ENCODE measurements at places on chromosomes 11 and 22.

DNA sequence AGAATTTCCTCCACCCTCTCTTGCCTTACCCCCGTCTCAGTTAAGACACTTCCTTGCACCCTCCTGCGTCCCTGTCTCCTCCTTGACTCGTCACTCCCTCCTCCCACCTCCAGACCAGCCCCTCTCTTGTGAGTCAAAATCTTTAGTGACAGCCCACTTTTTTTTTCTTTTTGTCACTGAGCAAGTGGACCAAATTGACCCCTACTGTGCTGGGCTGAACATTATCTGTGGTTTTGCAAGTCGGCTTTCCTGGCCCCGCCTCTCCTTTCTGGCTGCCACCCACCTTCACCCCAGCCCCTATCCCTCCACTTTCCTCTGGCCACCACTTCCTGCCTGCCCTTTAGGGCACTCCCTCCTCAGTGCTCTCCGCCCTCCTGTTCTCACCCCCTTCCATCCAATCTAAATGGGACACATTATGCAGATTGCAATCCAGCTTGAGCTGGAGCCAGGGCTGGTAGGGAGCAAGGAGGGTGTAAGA lies at the start of gene APLNR:
Gene APLNR, minus strand, starts transcription at position 47 of the 478 bp plus-strand sequence. CDS start 246 bp downstream, outside the sequence.
- DNase-seq, result no peak

GRCh38 chr22:28736301-28737155 lies 5.1 kb downstream of the CHEK2 start:
- DNase-seq, result no peak

DNA sequence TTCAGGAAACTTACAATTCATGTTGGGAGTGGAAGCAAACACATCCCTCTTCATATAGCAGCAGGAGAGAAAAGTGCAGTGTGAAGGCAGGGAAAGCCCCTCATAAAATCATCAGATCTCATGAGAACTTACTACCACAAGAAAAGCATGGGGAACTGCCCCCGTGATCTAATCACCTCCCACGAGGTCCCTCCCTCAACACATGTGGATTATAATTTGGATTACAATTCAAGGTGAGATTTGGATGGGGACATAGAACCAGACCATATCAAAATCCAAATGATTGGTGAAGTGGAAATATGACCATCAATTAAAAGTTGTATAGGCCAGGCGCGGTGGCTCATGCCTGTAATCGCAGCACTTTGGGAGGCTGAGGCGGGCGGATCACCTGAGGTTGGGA lies 1268.0 kb downstream of the JRKL start:
- no peak for DNase-seq

GRCh38 chr22:25404928-25405816 lies 159.3 kb upstream of the GRK3 start:
- peak; percentile 49 for DNase-seq

- no peak for DNase-seq
These were observed 57.1 kb upstream of the HORMAD2 start for GRCh38 chr22:30023099-30023660.

DNA sequence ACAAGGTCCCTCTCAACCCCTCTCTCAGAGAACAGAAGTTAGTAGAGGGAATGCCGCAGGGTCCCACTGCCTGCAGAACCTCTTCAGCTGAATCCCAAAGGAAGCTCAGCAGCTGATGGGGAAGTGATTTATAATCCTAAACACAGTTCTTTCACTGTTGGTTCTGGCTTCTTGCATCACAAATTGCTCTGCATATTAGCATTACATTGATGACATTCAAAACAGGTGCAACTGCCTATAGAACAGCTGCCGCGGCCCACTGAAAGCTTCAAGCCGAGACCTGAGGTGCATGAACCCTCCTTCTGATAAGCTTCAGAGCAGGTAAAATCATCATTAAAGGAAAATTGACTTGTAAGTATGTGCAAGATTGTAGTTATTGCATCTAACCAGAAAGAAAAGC lies 75.2 kb upstream of the KIRREL3 start:
- DNase-seq, result no peak

GRCh38 chr11:61972672-61973475 lies 5.4 kb upstream of the FTH1 start:
- no peak for DNase-seq

DNA sequence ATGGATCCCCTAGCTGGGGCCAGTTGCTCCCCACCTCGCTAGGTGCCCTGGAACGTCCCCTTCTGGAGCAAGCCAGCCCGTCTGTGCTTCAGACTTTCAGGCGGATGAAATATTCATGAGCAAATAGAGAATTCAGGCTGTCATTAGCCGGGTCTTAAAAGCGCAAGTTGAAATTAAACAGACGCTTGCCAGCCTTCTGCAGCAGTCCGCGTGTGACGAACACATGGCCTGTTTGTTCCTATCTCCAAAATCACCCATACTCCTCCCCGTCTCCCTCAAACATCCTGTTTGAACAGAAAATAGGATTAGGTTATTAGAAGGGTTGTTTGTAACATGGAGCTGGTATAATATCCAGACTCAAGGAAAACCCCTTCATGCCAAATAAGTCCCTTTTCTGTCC lies 38.7 kb downstream of the MYO18B start:
- DNase-seq, result no peak

DNA sequence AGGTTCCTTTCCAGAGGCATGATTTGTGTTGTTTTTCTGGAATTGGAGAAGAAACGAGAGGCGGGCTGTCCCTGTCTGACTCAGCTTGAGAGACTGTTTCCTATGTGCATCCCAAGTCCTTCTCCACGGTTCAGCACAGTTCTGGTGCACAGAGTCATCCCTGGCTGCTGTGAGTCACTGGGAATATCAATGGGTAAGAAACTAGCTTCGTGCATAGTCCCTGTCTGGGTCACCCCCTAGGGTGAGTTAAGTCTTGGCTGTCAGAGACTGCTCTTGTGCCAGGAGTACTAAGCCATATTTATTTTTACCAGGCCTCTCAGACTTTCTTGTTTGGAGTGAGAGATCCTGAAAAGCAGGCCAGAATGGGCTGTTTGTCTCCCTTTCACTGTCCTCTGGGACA lies 2.4 kb upstream of the LRP4 start:
- no peak for DNase-seq

GRCh38 chr11:12329169-12329568 lies 48.2 kb upstream of the PARVA start:
- no peak for DNase-seq

DNA sequence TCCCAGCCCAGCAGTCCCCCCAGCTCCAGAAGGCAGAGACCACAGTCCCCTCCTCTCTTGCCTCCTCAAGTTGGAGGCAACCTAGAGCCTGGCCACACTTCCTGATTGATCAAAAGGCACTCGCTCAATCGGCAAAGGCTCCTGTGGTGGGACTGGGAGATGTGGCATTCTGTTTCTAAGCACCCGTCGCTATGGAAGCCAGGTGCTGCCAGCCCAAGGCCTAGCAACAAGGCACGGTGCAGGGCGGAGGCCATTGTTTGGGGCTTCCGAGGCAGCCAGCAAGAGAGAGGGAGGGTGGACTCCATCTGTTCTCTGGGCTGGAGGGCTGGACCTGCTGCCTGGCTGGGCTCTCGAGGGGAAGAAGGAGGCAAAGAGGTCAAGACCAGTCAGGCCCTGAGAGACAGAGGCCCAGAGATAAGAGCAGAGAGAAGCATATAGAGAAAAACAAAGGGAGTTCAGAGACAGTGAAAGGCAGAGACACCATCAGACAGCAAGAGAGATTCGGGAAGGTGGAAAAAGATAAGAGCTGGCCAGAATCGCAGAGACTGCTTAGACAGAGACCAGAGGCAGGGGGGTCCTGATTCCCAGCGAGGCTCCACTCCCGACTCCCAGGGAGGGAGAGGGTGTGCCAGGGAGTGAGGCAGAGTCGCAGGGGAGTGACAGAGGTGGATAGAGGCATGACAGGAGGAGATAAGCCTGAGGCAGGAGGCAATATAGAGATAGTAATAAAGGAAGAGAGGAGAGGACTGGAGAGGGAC lies 21.2 kb downstream of the PDE2A start:
- DNase-seq, result no peak

DNA sequence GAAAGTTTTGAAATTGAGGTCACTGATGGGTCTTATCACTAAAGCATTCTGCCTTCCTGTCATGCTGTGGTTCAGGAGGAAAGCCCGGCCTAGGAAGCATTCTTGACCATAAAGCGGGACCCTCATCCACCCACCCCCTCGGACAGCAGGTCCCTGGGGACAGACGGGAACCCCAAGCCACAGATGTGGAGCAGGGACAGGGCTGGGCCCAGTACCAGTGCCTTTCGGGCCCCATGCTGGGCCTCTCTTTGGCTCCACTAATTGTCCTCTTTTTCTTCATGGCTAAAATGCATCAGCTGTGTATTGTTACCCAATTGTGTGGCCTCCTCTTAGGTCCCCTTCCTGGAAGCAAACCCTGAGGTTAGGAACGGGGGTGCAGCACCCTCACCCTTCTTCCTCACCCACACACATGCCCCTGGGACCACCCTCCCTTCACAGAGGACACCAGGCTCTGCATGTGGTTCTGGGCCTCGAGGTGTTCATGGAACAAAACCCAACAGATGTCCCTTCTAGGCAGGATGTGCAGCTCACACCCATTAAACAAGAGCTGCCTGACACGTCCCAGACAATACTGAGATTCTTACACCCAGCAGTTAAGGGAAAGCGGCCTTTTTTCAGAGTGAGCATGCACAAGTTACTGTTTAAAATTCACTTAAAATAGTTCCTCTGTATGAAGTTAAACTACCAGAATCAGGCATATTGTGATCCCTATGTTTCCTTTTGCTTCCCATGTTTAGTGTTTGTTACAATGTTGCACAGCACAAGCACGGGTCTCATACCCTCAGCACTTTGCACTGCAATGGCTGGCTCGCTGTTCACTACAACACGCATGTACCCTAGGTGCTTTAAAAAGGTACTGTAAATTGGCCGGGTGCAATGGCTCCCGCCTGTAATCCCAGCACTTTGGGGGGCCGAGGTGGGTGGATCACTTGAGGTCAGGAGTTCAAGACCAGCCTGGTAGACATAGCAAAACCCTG lies 807.6 kb downstream of the BRD1 start:
- DNase-seq, result no peak

DNA sequence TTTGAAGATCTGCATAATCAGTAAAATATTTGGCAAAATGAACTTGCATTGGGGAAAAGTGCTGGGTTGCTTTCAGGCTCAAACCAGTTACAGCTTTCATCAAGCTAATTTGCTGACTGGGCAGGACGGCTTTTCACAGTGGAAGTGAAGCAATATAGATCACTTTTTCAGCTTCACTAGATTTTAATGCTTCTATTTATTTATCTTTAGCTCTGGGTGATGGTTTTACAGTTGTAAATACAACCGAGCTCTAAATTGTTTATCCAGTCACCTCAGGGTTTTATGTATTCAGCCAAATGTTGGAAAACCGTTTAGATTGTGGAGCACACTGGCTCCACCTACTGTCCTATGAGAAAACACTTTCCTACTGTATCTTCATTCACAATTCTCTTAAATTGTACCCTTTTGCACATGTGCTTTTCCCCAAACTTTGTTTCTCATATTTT lies 58.2 kb downstream of the ACER3 start:
- DNase-seq, result no peak

GRCh38 chr11:133987171-133987570 lies 30.4 kb upstream of the IGSF9B start:
- DNase-seq, result no peak

- DNase-seq, result no peak
These were observed 31.9 kb upstream of the RTL6 start for GRCh38 chr22:44529827-44530523.

DNA sequence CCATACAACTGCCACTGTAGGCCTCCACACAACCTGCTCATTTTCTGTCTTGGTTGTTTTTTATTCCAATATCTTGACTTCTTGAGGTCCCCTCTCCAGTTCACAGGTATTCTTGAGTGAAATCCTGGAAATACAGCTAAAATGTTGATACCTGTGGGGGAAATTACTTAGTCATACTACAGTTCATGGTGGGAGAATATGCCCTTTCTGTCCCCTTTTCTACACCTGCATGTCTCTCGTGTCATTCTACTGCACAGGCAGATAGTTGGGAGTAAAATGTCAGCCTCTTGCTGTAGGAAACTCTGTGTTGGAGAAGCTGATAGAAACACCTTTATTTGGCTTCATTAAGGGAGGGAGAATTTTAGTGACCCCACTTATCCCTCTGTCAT lies 4.6 kb downstream of the OOSP4A start:
- no peak for DNase-seq

- DNase-seq, result no peak
These were observed 689 bp upstream of the TMEM126A start for GRCh38 chr11:85647078-85647477.

GRCh38 chr11:18728658-18729057 lies 2.7 kb upstream of the IGSF22 start:
- no peak for DNase-seq

- no peak for DNase-seq
These were observed 41.2 kb upstream of the LYVE1 start for GRCh38 chr11:10609636-10610035.

DNA sequence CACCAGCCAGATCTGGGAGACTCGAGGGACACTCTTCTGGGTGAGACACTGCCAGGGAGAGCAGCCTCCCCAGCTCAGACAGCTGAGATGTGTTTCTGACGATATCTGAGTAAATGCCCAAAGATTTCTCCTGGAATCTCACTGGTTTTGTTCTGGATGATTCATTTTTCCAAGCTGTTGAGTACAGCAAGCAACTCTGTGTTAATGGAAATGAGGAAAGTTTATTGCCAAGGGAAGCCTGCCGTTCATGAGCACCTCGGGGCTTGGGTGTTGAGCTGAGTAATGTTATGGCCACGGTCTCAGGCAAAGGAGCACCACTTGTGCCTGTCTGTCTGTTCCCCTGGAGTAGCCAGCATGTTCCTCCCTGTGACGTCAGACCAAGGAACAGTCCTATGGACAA lies 1132.4 kb downstream of the BRD1 start:
- no peak for DNase-seq
